Large intestine (tissue), 12 donors: ENCODE measurements at places on chromosomes 2 and 18.

- peak; percentile 80 for DNase-seq
These were observed 84.9 kb upstream of the EPB41L3 start for GRCh38 chr18:5628512-5629255.

- DNase-seq = peak; percentile 82
These were observed 156.0 kb downstream of the TFCP2L1 start for GRCh38 chr2:121128741-121129659.

GRCh38 chr2:241503776-241504392, 4.5 kb downstream of the STK25 start:
- DNase-seq = no peak

DNA sequence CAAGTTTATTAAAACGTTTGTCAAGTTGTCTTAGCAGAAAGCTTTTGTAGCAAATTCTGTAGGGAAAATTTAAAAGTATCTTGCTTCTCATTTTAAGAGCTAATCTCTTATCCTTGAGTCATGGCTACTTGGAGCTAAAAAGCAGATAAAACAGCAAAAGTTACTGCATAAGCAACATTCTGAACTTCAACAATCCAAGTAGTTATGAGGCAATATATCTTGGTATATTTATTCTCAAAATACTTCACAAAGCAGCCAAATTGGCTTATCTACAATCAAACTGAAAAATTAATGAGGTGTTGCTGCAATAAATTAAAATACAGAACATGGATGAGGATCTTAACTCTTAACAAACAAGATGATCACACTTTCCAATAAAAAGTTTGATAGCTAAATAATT, 306.5 kb downstream of the PIEZO2 start:
- no peak for DNase-seq
